ENCODE measurements at places on chromosomes 3 and 15.

DNA sequence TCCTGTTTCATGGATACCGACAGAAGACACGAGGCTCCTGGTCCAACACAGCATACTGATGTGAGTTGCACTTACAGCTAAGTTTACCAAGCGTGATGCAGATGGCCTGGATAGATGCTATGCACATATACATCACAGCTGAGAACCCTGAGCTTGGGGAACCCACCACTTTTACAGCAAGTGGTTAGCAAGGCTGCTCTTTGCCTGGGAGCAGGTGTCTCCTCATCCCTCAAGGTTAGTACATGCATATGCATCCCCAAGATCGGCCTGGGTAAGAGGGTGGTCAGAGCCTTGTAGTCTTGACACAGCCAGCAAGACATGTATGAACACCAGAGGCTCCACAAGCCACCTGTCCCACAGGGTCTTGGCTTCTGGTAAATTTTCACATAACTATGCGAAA is 28.3 kb downstream of the LRRC2 start:
- no peak for DNase-seq

GRCh38 chr3:87468235-87468634 is 191.9 kb upstream of the POU1F1 start:
- DNase-seq: no peak

DNA sequence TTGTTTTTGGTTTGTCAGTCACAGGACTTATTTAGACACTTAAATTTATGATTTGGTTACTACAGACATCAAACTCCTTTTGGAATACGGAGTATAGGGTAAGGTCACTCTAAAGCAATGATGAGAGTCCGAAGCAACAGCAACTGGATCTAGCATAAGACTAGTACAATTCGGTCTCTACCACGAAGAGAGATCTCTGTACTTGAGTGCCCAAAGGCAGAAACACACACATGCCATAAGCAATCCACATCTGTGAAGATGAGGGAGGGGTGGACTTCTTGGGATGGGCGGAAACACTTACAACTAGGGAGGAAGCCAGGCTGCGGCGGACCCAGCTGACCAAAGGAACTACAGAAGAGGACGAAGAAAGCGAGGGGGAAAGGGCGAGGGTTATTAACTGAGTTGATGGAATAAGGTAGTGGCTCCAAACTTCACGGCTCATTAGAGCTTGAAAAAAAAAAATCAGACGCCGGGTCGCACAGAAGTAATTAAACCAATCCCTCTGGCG is 595 bp downstream of the DPH6 start:
- peak; percentile 31 for DNase-seq

DNA sequence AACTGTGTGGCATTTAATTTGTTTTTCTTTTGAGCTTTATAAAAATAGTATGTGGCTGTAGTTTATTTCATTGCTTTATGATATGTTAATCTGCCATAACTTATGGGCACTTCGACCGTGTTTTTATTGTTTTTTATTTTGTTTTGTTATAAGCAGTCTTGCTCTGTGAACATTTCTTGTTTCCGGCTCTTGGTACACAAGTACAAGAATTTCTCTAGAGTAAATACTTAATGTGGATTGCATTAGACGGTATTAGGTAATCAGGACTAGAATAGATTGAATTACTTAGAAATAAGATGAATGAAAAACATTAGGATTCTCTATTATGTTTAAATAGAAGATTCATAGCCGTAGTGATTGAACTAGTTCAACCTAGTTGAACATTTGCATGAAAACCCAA is 2.1 kb downstream of the ZFAND6 start:
- no peak for DNase-seq

GRCh38 chr3:58470363-58471024 is 21.4 kb upstream of the KCTD6 start:
- DNase-seq: no peak

DNA sequence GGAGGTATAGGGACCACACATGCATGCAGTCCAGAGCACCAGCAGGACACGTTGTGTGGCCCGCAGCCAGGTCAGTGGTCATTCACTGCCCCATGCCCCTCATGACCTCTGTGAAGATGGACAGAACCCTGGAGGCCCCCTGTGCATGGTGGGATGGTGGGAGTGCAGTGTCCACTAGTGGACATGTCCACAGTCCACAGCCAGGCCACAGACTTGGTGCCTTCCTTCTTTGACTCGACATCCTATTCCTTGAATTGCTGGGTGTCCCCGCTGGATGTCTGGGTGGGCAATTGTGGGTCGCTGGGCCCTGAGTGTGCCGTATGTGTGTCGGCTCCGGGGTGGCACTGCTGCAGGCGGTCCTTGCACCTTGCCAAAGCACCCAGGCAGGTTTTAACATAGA is 35.7 kb downstream of the KLF15 start:
- no peak for DNase-seq

DNA sequence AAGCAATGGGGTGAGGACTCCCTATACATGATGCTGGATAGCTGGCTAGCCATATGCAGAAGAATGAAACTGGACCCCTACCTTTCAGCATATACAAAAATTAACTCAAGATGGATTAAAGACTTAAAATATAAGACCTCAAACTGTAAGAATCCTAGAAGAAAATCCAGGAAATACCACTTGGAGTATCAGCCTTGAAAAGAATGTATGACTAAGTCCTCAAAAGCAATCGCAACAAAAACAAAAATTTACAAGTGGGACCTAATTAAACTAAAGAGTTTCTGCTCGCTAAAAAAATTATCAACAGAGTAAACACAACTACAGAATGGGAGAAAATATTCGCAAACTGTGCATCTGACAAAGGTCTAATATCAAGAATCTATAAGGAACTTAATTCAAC is 94.3 kb downstream of the XRN1 start:
- DNase-seq: no peak

DNA sequence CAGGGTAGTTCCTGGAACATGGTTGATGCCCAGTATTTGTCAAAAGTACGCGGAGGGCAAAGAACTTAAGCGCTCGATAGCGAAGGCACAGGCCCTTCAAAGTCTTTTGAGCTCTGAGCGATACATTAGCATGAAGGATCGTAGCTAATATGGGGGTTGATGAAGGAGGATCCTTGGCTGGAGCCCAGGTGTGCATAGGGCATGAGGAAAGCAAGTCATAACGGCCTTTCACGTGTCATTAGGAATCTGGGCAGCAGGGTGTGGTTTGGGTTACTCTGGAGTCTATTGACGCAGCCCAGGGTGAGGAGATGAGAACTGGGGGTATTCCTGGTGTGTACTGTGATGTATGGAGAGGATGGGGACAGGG is 31.7 kb downstream of the SPINK8 start:
- DNase-seq: no peak

DNA sequence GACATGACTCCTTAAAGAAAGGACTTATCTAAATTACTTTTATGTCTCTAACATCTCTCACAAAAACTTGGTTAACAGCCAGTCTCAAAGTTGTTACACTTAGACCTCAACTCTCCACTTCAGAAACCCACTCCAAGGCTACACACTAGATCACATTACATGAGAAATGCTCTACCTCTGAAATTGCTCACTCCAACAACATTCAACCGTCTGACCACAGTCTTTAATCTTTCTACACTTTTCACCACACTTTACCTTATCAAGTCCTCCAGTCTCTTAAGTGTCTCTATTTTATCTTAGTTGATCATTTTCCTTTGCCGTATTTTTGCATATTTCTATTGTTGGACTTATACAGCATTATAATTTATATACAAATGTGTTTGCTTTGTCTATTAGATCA is 5.8 kb downstream of the SLC12A6 start:
- DNase-seq: no peak

GRCh38 chr15:64623347-64623996 is 151.9 kb downstream of the RBPMS2 start:
- no peak for DNase-seq

DNA sequence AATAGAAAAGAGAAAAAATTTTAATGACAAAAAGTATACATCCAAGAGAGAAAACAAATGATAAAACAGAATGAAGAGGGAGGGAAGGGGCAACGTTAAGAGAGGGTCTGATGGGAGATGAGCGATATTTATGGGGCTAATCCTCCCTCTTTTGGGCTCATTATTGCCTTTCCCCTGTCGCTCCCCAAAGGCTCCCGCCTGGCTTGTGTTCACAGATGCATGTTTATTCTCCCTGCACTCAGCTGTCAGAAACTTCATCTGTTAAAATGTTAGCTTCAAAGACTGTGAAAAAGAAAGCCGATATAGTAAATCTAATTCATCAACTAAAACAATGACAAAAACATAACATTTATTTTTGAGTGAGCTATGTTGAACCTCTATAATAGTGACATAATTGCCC is 74.3 kb downstream of the GABRB3 start:
- no peak for DNase-seq

GRCh38 chr3:127888564-127889107 is 26.4 kb upstream of the KBTBD12 start:
- DNase-seq: no peak

- no peak for DNase-seq
Measured at GRCh38 chr15:27844018-27844666, 255.0 kb downstream of the OCA2 start.

DNA sequence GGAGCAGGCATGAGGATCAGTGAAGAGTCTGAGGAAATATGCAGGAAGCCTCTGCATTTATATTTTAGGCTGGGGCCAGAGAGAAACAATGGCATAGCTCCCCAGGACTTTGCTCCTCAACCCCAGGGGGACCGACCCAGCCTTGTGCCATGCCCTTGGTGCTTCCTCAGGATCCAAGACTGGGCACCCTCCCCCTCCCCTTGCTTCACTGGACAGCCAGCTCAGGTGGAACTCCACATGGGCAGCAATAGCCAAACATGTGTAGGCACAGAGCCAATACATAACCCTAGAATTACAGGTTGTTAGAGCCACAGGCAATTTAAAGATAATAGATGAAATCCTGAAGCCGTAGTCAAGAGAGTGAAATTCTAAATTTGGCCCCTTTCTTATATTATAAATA is 73.0 kb upstream of the ETV5 start:
- DNase-seq: no peak

DNA sequence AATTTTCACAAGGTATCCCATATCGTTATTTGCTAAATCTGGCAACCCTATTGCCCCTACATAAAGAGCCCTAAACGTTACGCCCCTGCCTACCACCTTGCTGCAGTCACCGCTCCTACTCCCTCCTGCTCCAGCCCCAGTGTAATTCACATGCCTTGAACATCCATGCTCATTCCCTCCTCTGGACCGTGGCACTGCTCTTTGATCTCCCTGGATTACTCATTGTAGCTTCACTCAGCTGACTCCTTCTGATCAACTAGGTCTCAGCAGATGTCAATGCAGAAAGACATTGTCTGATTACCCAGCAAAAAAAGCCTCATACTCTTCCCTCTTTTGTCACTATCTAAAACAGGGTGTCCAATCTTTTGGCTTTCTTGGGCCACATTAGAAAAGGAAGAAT is 40.7 kb upstream of the KBTBD8 start:
- DNase-seq: no peak

- no peak for DNase-seq
Measured at GRCh38 chr3:186965141-186965879, 35.0 kb downstream of the ST6GAL1 start.

GRCh38 chr15:99478977-99479376 is 86.8 kb upstream of the MEF2A start:
- DNase-seq: no peak

DNA sequence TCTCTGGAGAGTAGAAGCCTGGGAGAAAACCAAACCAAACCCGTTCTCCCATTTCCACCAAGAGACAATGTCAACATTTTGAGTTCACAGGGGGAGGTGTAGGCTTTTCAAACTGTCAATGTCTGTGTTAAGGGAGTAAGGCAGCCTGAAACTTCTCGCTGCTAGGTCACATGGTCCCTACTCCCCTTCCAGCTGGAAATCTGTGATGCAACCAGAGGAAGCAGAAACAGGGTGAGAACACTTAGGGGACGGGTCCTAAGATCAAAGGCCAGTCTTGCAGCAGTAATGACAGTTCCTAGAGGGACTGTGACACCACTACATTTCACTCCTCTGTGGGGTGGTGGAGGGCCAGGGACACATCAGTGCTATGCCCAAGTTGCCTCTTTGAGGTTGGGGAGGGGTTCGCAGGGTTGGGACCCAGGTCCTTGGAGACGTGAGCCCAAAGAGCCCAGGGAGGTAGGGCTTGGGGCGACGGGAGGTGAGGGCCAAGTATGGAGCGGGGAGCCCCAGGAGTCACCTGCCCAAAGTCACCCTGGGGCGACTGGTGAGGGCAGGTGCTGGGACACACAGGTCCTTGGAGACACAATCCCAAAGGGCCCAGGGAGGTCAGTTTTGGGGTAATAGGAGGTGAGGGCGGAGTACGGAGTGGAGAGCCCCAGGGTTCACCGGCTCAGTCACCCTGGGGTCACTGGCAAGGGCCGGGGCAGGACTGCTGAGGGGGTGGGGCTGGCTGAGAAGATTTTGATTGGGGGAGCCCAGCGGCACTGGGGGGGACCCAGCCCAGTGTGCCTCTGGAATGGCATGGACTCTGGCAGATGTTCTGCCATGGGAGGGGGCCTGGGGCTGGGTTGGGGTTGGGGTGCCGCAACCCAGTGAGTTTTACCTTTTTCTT is 582 bp downstream of the GOLGA6L2 start:
- DNase-seq: no peak

- DNase-seq: no peak
Measured at GRCh38 chr15:22224241-22224671, 143.9 kb downstream of the OR4M2 start.

- no peak for DNase-seq
Measured at GRCh38 chr3:188701485-188701969, 470.2 kb upstream of the TPRG1 start.

All from neural crest cell (in vitro differentiated cells).